ENCODE measurements at places on chromosomes 12 and 14.

- DNase-seq: no peak
Observed at GRCh38 chr12:93115646-93116045, 186.6 kb upstream of the EEA1 start.

- DNase-seq: no peak
Observed at GRCh38 chr12:92493816-92494215, 209.0 kb upstream of the PLEKHG7 start.

DNA sequence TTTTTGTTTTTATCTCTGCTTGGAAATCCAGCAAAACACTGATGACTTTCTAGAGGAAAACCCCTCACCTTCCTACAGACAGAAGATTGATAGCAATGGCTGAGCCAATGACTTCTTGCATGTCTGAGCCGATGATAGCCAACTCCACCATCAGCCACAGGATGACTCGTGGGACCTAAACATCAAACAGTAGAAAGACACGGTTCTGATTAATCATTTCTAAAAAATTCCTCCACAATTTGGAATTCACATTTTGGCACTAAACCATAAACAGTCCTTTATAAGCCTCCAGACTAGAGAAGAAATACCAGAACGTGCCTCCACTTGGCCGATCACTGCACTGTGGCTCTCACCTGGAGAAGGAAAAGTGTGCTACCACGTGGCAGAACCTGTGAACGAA, 25.9 kb downstream of the SLC11A2 start:
- peak; percentile 66 for DNase-seq

DNA sequence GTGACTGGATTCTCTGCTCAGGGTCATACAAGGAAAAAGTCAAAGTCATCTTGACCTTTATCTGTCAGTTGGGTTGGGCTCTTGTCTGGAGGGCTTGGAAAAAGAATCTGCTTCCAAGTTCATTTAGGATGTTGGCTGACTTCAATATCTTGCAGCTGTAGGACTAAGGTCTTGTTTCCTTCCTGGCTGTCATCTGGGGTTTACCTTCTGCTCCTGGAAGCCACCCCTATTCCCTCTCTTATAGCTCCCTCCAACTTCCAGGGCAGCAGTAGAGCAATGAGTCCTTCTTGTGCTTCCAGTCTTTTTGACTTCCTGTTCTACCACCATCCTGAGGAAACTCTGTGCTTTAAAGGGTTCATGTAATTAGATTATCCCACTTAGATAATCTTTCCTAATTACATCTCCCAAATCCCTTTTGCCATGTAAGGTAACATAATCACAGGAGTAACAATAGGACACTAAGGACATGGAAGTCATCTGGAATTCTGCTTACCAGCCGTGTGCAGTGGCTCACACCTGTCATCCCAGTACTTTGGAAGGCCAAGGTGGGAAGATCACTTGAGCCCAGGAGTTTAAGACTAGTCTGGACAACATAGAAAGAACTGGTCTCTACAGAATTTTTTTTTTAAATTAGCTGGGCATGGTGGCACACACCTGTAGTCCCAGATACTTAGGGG, 170.7 kb upstream of the KITLG start:
- no peak for DNase-seq

DNA sequence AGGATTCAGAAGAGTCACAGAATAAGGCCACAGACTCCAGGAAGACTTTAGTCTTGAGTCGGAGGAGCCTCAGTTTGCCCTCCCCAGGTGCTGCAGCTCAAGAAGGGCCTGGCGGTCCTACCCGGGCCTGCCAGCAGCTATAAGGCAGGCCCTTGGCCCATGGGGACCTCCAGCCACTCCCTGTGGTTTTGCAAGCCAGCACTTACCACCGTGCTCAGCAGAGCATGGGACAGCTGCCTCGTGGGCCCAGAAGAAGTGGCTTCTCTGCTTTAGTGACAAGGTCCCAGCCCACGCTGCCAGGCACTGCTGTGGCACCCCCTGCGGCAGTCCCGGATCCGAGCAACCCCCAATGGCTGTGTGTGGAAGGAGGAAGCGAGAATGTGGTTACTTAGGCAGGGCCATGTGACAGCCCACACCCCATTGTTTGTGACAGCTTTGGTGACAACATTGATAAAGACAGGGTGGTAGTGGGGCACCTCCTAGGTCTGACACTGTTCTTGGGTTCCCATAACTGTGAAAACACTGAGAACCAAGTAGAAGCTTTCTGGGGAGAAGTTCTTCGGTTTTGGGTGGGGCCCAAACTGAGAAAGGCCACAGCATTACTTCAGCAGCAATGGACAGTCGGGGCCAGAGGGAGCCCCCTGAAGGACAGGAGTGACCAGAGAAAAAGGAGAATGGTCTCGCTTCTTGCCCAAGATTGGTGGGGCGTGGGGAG, at the start of gene SELPLG:
TSS of gene SELPLG (minus strand) at position 361 of the 715 bp plus-strand sequence. CDS start 9,587 bp downstream, outside the sequence.
- no peak for DNase-seq

DNA sequence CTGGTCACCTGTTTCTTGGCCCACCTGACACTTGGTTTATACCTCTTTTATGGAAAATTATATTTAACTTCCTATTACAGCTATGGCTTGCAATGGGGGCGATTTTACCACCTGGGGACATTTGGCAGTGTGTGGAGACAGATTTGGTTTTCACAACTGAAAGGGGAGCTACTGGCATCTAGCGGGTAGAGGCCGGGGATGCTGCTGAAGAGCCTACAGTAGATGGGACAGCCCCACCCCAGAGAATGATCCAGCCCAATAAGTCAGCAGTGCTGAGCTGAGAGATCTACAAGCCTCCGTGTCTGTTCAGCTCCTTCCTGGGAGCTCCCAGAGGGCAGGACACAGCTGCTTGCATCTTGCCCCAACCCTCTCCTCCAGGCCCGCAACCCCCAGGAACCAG, 302.8 kb downstream of the CACNA1C start:
- no peak for DNase-seq

- DNase-seq: no peak
Observed at GRCh38 chr14:23670481-23670880, 34.3 kb downstream of the DHRS2 start.

DNA sequence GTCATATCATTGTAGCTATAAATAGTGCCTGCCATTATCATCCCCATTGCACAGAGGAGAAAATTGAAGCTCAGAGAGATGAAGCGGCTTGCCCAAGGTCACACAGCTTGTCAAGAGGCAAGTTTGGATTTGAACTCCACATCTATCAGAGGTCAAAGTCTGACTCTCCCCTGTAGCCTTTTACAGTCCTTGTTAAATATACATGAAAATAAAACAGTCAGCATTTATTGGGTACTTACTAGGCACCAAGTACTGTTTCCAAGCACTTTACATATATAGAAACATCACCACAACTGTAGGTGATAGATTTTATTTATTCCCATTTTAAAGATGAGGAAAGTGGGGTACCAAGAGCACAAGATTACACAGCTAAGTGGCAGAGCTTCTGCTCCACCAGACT, 67.2 kb downstream of the WSCD2 start:
- no peak for DNase-seq

- peak; percentile 61 for DNase-seq
Observed at GRCh38 chr14:83779266-83779665, 1750.7 kb upstream of the FLRT2 start.

DNA sequence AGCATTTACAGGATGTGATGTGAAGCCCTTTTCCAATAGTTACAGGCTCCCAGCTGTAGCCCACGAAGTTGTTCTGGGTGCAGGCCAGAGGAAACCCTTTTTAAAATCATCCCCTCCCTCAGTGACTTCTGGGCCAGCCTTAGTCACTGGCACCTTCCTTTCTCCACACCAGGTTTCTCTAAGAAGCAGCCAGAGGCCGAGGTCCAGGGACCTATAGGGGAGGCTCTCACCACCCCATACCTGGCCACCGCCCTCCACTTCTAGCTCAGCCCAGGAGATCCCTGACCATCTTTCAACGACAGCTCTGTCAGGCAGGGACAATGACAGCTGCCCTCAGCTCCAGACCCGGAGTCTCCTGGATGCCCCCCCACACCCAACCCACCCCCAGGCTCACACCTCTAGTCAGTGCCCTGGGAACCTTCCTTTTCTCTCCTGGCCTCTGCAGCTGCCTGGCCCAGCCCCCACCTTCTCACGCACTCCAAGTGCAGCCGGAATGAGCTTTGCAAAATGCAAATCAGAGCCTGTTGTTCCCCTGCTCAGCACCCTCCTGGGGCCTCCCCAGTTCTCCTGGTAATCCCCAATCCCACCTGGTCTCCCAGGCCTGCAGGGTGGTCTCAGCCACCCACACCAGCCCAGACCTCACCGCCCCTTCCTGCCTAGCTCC, 46.7 kb downstream of the TESC start:
- no peak for DNase-seq

GRCh38 chr12:76085520-76085868, 1.0 kb upstream of the NAP1L1 start:
- no peak for DNase-seq

GRCh38 chr12:106068296-106068695, 70.5 kb downstream of the NUAK1 start:
- no peak for DNase-seq

GRCh38 chr14:100536121-100536510, 51.1 kb downstream of the BEGAIN start:
- DNase-seq: no peak

- no peak for DNase-seq
Observed at GRCh38 chr14:21037156-21037555, 2.5 kb upstream of the RNASE13 start.

- no peak for DNase-seq
Observed at GRCh38 chr12:47391566-47391965, 311.8 kb upstream of the AMIGO2 start.

DNA sequence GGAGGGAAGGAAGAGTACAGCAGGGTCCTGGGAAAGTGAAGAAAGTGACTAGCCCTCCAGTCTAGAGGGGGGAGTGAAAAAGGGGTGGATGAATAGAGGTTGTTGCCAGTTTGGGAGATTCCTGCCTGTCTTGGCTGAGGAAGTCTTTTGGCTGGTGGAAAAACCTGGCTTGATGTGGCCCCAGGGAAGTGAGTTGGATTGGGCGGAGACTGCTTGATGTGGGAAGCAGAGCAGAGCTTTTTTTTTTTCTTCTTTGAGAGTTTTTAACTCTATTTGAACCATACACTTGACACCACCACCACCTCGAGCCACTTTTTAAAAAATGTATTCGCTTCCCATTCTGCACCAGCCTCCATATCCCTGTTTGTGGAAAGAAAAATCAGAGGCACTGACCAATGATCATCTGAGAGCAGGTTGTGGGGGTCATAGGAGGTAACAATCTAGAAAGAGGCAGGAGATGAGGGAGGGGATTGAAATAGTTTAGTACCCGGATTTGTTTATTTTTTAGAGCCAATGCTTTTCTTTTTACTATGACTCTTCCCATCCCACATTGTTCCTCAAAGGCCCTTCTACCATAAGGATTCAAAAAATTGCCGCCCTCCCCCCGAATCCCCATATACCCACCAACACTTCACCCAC, 690 bp upstream of the DTX3 start:
- DNase-seq: peak; percentile 62

GRCh38 chr12:89140602-89141238, 211.6 kb downstream of the DUSP6 start:
- peak; percentile 48 for DNase-seq

- no peak for DNase-seq
Observed at GRCh38 chr12:101620762-101621133, 26.0 kb downstream of the MYBPC1 start.

DNA sequence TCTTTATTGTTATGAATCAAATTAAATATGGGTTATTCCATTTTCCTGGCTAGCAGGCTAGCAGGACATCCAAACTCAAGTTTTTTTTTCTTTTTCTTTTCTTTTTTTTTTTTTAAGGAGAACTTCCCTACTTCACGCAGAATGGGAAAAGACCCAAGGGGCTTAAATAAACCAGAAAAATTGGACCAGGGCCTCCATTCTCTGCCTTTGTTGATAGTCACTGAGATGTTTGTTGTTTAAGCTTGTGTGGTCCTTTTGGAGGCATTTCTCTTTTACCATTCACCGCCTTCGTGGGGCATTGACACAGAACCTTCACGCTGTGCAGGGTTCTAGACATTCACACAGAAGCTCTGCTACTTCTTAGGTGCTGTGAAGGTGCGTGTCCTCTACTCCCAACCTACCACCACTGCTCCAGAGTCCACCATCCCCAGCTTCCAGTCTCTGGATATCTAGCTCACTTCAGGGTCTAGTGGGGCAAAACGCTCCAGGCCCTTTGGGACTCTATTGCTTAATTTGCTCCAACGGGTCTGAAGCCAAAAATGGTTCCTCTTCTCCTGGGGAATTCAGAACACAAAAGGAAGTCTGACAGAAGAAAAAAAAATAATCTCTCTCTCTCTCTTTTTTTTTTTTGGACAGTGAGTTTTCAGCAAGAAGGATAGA, 301.3 kb downstream of the AEBP2 start:
- no peak for DNase-seq

GRCh38 chr12:11943919-11944700, 126.6 kb upstream of the BCL2L14 start:
- DNase-seq: no peak

DNA sequence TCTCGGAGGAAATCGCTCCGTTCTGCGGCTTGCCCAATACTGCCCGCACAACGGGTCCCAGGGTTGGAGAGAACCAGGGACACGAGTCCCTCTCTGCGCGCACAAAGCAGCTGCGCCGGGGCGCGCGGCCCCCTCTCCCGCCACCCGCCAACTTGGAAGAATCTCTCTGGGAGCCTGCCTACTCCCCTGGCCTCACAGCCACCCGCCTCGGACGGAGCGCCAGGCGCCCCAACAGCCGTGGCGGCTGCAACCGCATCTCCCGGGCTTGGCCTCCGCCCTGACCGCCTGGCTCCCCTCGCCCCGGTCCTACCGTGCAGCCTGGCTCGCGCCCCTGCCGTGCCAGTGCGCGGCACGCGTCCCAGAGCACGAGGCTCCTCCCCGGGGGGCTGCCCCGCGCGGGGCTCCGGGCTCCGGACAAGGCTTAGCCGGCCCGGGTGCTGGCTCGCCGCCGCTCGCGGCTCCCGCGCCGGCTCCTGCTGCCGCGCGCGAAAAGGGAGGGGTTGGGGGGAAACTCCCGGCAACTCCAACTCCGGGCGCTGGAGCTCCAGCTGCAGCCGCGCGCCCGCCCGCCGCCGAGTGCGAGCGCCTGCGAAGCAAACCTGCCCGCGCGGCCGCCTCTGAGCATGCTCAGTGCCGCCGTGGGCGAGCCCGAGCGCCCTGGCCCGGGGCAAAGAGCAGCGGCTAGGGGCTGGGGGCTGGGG, at the start of gene STXBP6:
TSS of gene STXBP6 (minus strand) at position 580 of the 701 bp plus-strand sequence. CDS start 75,329 bp downstream, outside the sequence.
- DNase-seq: no peak

GRCh38 chr12:132422040-132422380, 67.9 kb upstream of the FBRSL1 start:
- DNase-seq: no peak

- no peak for DNase-seq
Observed at GRCh38 chr12:400828-401227, 616 bp upstream of the CCDC77 start.

GRCh38 chr14:61435563-61436337, 114.4 kb downstream of the PRKCH start:
- no peak for DNase-seq

Data from PC-3 (cell line).